Heart right ventricle (tissue), 16 donors: ENCODE measurements at places on chromosomes 7 and 10. TPM values are rescaled to one million over a fixed set of nuclear protein-coding genes. Genes with fewer than 3 reads are reported as not detected.

Gene SAMD9L
- total RNA-seq, result 4.6 TPM

Gene ZNF239
- total RNA-seq, result 1.1 TPM

Gene DDX21
- 52.4 TPM for total RNA-seq

DNA sequence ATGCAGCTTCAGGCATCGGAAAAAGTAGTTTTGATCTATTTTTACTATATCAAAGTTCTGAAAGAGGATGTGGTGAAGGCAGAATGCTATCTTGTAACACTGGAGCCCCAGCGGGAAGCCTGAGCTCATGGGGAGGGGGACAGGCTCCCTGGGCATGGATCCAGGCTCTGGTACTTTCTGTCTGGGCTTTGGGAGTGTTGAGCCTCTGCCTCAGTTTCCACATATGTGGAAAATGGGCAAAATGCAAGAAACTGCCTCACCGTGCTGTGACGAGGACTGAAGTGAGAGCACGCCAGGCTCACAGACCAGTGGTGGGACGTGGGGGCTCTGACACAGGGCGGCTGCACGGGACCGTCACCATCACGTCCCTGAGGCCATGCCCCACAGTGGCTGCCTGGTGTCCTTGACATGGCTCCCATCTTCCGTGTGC is 182.9 kb upstream of the SHH start:
- H3K4me3 ChIP-seq, result no peak overlapping the region
- no peaks in the 10 kb centered on the region for H3K36me3 ChIP-seq
- no peak overlapping the region for H3K27ac ChIP-seq
- peaks cover 3% of the 10 kb centered on the region for H3K27me3 ChIP-seq

GRCh38 chr10:51117053-51117660 is 42.9 kb downstream of the PRKG1 start:
- peak overlapping the region; percentile 71 for H3K27ac ChIP-seq
- no peak overlapping the region for H3K4me3 ChIP-seq
- no peaks in the 10 kb centered on the region for H3K36me3 ChIP-seq
- no peaks in the 10 kb centered on the region for H3K27me3 ChIP-seq
- H3K4me1 ChIP-seq, result peaks cover 63% of the 10 kb centered on the region
- DNase-seq, result no peak

DNA sequence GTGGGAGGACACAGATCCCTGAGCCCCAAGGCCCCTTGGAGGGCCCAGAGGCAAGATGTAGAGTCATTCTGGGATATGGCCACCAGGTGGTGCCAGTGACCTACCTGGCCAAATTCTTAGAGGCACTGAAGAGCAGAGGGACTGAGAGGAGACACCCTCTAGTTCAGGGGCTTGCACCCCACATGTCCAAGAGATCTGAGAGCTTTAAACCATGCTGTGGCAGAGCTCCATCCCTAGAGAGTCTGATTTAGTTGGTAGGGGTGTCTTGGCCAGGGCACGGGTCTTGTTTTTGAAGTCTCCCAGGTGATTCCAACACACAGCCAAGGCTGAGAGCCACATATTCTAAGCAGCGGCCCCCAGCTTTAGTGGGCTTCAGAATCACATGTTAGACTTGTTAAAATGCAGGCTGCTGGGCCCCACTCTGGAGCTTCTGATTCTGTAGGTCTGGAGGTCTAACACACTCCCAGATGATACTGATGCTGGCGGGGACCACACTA is 52.5 kb downstream of the PRF1 start:
- H3K27me3 ChIP-seq, result no peaks in the 10 kb centered on the region
- H3K27ac ChIP-seq, result no peak overlapping the region
- peak; percentile 62 for DNase-seq
- H3K4me1 ChIP-seq, result peaks cover 24% of the 10 kb centered on the region
- no peak overlapping the region for H3K4me3 ChIP-seq

- H3K27me3 ChIP-seq, result no peaks in the 10 kb centered on the region
- H3K4me1 ChIP-seq, result peaks cover 7% of the 10 kb centered on the region
- no peak for DNase-seq
- no peak overlapping the region for H3K4me3 ChIP-seq
- peaks cover 3% of the 10 kb centered on the region for H3K36me3 ChIP-seq
- no peak overlapping the region for H3K27ac ChIP-seq
Measured at GRCh38 chr10:49040601-49041000, 74.7 kb downstream of the VSTM4 start.
